ENCODE measurements at places on chromosomes 16 and 17.
A peak's percentile ranks its signal among the peaks of the same experiment; 100 is the strongest.

GRCh38 chr16:57694231-57694724, 328 bp upstream of the DRC7 start:
- DNase-seq: no peak

DNA sequence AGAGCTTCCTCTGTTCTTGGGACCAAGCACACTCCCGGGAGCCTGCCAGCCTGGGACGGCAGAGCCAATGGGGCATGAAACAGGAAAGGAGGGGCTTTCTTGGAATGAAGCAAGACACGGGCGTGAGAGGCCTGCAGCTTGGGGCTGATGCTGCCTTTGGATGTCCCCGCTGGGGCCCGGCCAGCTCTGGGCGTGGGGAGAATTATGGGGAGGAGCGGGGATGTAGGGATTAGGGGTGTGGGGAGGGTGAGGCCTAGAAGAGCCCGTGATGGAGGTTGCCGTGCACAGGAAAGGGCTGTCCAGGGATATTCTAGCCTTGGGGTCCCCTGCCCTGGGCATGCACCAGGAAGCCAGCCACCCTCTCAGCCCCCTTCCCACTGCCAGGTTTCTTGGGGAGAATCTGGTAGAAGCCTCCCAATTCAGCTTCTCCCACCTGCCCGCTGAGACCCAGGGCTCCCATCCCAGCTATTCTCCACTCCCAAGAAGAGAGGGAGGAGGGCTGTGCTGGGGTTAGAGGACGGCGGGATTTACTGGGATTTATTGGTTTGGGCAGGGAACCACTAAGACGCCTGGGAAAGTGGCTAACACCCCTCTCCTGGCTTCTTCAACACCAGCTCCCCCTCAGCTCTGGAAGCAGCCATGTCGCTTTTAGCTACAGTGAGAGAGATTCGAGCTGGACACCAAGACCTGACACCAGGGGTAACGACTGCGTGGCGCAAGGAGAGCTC, 20.0 kb upstream of the NXPH3 start:
- DNase-seq: no peak

GRCh38 chr17:20184181-20184580, 175.0 kb downstream of the SPECC1 start:
- DNase-seq: no peak

DNA sequence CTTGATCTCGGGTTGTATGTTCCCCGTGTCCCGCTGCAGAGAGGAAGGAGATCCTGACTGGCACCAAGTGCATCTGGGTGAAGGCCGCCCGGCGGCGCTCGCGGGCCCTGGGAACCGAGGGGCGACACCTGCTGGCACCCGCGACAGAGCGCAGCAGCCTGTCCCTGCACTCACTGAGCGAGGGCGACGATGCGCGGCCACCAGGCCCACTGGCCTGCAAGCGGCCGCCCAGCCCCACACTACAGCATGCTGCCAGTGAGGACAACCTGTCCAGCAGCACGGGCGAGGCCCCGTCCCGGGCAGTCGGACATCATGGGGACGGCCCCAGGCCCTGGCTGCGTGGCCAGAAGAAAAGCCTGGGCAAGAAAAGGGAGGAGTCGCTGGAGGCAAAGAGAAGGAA, 7.5 kb downstream of the BTBD17 start:
- DNase-seq: peak; percentile 49

- DNase-seq: no peak
Observed at GRCh38 chr17:79932451-79933306, 93.4 kb upstream of the CBX4 start.

- no peak for DNase-seq
Observed at GRCh38 chr17:6660101-6660500, 8.5 kb downstream of the C17orf100 start.

GRCh38 chr17:82330322-82331239, 3.0 kb downstream of the SECTM1 start:
- no peak for DNase-seq

- no peak for DNase-seq
Observed at GRCh38 chr16:31451681-31452351, 7.5 kb upstream of the ARMC5 start.

- DNase-seq: no peak
Observed at GRCh38 chr16:13110124-13110796, 208.9 kb downstream of the SHISA9 start.

DNA sequence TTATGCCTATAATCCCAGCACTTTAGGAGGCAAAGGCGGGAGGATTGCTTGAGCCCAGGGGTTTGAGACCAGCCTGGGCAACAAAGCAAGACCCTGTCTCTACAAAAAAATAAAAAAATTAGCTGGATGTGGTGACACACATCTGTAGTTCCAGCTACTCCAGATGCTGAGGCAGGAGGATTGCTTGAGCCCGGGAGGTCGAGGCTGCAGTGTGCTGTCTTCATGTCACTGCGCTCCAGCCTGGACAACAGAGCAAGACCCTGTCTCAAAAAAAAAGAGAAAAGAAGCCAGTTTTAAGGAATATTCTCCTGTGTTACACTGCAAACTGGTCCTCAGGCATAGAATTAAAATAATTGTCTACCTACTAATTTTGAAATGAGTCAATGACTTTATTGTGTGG, 47.9 kb downstream of the NSRP1 start:
- no peak for DNase-seq

DNA sequence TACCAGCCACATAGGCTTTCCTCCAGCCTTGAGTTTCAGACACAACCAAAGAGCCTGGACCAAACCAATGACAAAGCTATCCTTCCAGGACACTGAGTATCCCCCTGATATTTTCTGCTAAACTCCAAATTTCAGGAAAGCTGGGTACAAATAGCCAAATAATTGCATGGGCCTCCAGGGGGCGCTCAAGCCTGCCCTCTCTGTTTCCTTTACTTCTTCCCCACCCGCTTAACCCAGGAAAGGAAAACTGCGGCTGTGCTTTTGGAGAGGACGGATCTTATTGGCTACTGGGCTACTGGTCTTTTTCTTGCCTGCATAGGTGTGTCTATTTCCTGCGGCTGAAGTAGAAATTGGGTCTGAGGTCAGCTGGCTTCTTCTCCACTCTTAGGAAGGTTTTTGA, 30.1 kb downstream of the GNGT2 start:
- DNase-seq: peak; percentile 54

- DNase-seq: peak; percentile 63
Observed at GRCh38 chr17:78933025-78933958, 8.1 kb upstream of the TIMP2 start.

DNA sequence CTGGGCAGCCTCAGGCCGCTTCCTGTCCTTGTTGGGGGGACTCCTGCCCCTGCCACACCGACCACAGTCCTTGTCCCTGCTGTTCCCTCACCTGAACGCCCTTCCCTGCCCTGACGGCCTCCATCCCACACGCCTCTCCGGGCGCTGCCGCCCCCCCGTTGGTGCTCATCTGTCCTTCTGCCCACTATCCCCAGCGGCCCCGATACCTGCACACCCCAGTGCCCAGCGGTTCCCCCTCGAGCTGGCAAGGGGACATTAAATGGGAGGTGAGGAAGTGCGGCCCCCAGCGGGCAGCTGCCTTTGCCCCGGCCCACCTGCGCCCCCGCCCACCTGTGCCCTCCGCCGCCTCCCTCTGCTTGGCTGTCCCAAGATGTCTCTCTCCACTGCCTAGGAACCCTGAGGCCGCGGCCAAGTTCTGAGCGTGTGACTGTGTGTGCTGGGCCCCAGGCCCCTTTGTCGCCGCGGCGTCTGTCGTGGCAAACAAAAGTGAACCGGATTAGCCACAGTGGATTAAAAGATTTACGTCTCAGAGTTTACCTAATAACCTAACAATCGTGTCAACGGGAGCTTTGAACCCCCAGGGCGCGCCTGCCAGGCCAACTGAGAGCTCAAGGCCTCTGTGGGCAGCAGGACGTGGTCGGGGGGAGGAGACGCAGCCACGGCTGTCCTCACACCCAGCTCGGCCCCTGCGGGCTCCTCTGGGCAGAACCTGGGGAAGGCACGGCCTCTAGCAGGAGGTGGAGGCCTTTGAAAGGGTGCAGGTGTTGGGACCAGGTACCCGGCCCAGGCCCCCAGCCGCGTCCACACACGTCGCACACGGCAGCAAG, 7.6 kb upstream of the AXIN1 start:
- DNase-seq: no peak

DNA sequence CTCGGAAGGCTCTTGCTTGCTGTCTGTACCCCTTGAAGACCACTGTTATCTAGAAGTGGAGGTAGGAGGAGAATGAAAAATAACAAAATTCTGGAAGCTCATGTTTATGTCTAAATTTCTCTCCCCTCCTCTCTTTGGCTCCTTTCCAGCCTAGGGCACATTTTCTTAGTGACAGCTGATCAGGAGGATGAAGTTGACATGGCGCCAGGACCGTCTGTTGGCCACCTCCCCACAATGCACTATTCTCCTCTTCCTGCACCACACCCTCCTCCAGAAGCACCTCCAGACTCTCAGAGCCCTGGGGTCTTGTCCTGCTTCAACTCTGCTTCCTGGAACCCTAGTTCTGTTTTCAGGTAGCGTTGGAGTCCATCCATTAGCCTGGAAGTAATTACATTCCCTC, 25.5 kb upstream of the SSTR2 start:
- DNase-seq: no peak

DNA sequence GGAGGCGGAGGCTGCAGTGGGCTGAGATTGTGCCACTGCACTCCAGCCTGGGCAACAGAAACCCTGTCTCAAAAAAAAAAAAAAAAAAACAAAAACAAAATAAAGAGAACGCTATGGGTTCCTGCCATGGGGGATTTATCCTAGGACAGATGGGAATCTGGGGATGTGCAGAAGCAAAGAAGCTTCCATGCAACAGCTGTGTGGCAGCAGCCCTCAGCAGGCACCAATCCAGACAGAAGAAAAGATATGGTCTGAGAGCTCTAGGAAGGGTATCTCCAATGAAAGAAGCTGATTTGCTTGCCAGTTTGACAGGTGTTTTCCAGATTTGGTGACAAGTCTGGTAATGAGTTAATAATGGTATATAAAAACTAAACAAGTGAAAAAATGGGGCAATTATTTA, 11.6 kb downstream of the MYO19 start:
- no peak for DNase-seq

- DNase-seq: no peak
Observed at GRCh38 chr16:78641433-78641832, 542.0 kb downstream of the WWOX start.

GRCh38 chr17:70158591-70158990, 10.7 kb upstream of the KCNJ2 start:
- DNase-seq: no peak

GRCh38 chr16:8505327-8505991, 84.9 kb downstream of the TMEM114 start:
- DNase-seq: no peak

- DNase-seq: no peak
Observed at GRCh38 chr17:20203761-20204263, 194.7 kb downstream of the SPECC1 start.

DNA sequence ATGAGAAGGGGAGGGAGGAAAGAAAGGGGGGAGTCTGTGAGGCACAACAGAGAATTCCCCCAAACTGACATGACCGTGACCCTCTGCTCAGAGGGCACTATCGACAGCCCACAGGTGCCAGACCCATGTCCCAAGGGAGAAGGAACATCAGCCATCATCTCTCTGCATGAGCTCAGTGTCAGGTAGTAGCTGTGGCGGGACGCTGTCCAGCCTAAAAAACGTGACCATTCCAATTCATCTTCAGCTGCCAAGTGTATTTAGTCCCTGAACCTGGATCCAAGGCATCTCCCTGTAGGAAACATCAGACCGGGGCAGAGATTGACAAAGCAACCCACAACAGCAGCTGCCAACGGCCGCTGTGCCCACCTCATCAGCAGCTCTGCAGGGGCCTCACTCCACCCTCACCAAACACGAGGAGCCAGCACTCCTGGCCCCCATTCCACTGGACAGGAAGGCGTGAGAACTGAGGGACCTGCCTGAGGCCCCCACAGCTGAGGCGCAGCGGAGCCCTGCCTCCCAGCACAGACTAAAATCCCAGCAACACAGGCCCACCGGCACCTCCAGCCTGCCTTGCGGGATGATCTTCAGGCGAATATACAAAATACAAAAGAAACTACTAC, 8.6 kb downstream of the TAF1C start:
- DNase-seq: no peak

- no peak for DNase-seq
Observed at GRCh38 chr17:61600621-61601020, 9.6 kb upstream of the NACA2 start.

DNA sequence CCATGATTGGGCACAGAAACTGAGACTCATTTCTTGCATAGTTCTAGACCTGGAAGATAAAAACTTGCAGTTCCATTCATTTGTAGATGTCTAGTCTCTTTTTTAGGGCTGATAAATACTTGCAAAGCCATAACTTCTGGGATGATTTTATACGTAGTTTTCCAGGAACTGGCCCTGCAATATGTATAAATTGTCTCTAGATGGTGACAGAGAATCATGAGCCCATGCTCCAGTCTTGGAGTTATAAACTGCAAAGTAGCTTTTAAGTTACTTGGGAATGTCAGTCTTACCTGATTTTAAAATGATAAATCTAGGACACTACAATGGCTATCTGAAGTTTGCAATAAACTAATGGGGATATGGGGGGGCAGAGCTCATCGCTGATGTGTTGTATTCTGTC, 3.0 kb upstream of the ADAMTS18 start:
- DNase-seq: no peak

DNA sequence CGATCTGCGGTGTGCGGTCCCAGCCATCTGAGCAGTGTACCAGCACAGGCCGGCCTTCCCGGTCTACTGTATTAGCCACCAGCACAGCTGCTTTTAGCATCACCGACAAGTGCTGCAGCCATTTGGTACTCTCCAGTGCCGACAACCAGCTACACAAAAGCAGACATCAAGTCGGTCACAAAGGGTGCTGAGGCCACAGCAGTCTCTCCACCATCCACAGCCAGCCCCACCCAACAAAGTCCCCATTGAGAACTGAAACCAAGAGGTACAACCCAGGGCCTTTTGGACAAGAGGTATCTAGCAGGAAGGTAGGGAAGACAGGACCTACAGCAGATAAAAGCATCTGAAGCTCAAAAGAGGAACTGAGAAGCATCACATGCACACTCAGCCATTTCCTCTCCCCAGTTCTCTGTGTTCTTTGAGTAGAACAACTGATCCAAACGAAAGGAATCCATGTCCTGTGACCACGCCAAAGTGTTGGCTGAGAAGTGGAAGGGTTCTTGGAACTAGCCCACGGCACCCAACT, 9.5 kb downstream of the MTMR4 start:
- DNase-seq: peak; percentile 32

DNA sequence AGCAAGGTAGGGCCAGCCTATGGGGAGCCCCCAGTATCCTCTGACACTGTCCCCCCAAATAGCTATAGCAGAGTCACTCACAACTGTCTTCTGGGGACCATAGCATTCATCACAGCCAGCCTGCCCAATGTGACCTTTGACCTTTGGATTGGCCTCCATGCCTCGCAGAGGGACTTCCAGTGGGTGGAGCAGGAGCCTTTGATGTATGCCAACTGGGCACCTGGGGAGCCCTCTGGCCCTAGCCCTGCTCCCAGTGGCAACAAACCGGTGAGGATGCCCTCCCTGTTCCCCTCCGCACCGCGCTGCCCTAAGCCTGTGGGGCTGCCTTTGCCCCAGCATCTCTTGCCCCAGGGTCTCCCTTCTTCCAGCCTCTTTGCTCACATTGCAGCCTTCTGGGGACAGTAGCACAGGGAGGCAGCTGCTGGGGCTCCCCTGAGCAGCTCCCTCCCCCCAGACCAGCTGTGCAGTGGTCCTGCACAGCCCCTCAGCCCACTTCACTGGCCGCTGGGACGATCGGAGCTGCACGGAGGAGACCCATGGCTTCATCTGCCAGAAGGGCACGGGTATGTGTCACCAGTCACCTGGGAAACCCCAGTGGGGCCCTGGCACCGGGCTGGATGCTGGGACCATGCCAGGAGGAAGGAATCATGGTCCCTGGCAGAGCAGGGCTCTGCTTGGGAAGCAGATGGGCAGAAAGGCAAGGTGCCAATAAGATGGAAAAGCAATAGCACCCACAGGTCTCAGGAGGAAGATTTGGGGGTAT, 61.1 kb downstream of the MRC2 start:
- no peak for DNase-seq
